ENCODE measurements at places on chromosomes 1 and 21.

GRCh38 chr1:25608488-25609178 lies 8.0 kb upstream of the MAN1C1 start:
- peak; percentile 82 for DNase-seq

- DNase-seq, result no peak
Observed at GRCh38 chr1:117120774-117121588, 568 bp downstream of the TRIM45 start.

DNA sequence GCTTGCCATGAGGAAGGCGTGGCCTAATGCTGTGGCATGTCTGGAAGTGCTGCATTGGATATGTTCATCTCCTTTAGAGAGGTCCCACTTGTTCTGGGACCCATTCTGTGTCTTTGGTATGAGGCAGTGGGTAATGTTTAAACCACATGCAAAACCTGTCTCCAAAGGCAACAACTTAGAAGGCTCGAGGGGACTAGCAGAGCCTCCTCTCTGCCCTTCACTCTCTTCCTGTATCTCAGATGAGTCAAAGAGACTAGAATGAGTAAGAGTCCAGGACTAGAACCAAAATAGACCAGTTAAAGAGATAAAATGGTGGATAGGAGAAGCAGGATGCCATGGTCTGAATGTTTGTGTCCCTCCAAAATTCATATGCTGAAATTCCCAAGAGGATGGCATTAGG lies 220.8 kb upstream of the KIAA0040 start:
- no peak for DNase-seq

DNA sequence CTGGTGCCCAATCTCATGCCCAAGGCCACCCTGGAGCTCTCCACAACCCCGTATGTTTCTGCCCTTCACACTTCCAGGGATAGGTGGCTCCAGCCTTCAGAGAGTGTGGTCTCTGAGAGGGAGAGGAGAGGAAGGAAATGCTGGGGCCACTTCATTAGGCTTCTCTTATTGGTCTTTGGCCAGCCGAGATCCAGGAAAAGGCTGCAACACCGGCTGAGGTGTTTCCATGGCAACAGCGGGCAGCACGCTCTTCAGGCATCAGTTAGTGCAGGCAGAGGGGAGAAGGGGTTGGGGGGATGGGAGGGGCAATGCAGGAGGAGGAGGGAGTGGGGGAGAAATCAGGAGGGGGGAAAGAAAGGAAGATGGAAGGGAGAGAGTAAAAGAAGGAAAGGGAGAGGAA lies 275.1 kb upstream of the GJB5 start:
- DNase-seq, result no peak

DNA sequence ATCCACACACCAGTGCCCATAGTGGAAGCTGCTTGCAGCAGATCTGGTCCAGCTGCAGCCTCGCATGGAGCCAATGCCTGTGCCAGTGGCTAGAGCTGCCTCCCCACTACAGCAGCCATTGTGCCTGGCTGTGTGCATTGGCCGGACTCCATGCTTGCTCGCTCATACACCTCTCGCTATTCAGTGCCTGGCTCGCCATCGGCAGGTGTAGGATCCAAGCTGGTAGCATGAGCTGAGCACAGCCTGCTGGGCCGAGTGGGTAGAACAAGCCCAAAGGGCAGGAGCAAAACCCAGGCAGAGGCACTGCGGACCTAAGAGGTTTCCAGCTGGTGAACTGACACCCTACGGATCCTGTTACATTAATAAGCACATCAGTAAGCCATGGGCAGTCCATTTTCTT lies 1184.1 kb downstream of the AMY1C start:
- no peak for DNase-seq

- DNase-seq, result no peak
Observed at GRCh38 chr21:17044696-17045095, 468.1 kb upstream of the CXADR start.

- DNase-seq, result no peak
Observed at GRCh38 chr1:14794906-14795305, 196.4 kb downstream of the KAZN start.

DNA sequence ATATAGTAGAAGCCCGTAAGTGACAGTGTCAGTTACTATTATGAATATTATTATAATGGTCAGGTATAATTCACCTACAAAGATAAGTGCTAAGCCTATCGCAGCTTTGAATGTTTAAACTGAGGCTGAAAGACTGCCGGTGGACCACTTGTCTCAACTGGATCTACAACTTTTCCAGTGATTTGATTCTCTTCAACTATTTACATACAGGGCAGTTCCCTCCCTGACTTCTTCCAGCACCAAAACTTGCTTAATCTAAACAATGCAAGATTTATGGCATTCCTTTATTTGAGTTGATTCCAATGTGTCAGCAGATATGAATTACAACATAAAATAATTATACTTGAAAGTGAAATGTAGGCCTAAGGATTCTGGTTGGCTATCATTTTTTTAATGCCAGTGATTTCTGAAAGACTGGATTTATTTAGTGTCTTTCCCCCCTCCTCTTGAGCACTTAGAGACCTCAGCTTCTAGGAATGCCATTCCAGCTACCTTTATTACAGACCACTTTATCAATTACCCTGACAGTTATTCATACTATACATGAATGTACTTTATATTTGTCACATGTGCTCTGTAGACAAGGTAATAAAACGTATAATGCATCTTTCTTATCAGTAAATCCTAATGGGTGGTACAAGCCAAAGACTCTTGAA lies 153.3 kb upstream of the C8B start:
- DNase-seq, result peak; percentile 37

DNA sequence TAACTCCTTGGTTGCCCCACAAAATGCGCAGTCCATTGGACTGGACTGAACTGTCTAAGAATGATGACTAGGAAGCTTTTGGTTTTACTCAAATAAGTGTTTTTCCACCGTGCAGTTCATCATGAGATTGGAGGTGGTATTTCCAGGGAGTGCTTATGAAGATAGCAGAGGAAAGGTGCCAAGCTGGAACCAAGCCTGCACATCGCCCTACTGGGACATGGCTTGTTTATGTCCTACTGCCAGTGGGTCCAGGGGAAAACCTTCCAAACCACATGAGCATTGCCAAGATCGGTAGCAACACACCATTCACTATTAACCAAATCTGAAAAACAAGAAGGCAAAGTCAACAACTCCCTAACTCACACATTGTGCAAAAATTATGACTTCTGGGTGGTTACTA lies 54.7 kb upstream of the DSCAM start:
- no peak for DNase-seq

- no peak for DNase-seq
Observed at GRCh38 chr1:37325010-37325409, 149.4 kb upstream of the ZC3H12A start.

DNA sequence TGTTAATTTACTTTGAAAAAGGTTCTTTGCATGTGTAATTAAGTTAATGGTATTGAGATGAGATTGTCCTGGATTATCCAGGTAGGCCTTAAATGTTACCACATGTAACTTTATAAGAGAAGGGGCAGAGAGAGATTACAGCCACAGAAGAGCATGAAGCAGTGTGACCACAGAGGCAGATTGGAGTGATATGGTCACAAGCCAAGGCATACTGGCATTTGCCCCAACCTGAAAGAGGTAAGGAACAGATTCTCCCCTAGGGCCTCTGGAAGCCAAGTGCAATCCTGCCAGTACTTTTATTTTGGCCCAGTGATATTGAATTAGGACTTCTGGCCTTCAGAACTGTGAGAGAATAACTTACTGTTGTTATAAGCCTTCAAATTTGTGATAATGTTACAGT lies 23.0 kb downstream of the RNF2 start:
- no peak for DNase-seq

GRCh38 chr1:92346866-92347640 lies 48.2 kb downstream of the RPAP2 start:
- DNase-seq, result no peak

DNA sequence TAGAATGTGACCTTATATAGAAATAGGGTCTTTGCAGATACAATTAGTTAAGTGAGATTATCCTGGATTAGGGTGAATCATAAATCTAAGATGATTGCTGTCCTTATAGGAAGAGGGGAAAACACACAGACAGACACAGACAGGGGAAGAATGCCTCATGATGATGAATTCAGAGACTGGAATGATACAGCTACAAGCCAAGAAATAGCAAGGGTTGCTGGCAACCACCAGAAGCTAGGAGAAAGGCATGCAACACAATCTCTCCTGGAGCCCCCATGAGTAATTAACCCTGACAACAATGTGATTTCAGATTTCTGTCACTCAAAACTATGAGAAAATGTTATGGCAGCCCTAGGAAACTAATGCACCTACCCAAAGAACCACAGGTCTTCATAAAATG lies 19.1 kb upstream of the PPIH start:
- no peak for DNase-seq

DNA sequence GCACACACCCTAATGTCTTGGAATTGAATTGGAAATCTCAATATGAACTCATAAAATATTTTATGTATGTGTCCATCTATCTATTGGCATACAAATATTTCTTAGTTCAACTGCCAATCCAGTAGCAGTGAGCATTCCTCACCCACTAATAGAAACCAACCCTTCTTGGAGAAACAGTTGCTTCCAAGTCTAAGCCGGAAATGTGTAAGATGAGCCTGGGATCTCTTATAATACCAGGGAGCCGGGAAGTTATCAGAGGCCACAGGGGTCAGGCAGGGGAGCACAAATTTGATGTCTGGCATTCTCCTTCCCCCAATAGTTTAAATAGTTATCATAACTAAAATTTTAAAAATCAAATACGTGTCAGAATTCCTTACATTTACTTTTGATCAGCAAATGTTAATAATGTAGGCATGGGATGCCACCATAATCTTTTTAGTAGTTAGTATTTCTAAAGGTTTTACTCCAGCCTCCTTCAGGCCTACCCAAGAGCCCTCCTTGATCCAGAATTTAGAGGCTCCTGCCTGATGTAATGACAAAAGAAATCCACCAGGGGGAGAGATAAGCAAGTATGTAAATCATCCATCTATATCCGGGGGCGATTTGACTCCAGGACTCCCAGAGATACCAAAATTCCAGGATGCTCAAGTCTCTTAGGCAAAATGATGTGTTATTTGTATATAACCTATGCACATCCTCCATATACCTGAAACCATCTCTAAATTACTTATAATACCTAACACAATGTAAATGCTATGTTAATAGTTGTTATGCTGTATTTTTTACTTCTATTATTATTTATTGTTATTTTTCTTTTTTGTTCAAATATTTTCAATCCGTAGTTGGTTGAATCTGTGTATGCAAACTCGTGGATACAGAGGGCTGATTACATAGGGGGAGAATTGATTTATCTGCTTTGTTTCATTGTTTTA lies 218.7 kb upstream of the COA6 start:
- peak; percentile 66 for DNase-seq

- no peak for DNase-seq
Observed at GRCh38 chr1:222521299-222522104, 26.4 kb downstream of the HHIPL2 start.

- DNase-seq, result no peak
Observed at GRCh38 chr1:65952696-65953095, 160.0 kb downstream of the PDE4B start.

DNA sequence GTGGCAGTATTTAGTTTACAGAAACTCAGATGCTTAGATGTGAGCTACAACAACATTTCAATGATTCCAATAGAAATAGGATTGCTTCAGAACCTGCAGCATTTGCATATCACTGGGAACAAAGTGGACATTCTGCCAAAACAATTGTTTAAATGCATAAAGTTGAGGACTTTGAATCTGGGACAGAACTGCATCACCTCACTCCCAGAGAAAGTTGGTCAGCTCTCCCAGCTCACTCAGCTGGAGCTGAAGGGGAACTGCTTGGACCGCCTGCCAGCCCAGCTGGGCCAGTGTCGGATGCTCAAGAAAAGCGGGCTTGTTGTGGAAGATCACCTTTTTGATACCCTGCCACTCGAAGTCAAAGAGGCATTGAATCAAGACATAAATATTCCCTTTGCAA lies 59.7 kb upstream of the ZNF326 start:
- DNase-seq, result no peak

DNA sequence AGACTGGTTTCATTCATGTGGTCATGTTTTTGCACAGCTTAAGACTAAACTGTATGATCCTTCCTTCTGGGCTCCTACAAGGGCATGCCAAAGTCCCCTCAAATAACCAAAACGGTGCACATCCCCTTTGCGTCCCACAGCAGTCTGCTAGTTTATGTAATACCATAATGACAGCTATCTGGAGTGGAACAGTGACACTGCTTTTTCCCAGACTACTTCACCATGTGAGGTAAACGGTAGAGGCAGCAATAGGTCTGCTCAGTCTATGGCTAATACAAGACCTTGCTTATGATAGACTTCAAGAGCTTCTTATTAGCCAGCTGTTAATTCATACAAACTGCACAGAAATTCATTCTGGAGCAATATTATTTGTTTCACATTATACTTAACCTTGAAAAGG lies 395.5 kb downstream of the SMYD3 start:
- DNase-seq, result no peak

DNA sequence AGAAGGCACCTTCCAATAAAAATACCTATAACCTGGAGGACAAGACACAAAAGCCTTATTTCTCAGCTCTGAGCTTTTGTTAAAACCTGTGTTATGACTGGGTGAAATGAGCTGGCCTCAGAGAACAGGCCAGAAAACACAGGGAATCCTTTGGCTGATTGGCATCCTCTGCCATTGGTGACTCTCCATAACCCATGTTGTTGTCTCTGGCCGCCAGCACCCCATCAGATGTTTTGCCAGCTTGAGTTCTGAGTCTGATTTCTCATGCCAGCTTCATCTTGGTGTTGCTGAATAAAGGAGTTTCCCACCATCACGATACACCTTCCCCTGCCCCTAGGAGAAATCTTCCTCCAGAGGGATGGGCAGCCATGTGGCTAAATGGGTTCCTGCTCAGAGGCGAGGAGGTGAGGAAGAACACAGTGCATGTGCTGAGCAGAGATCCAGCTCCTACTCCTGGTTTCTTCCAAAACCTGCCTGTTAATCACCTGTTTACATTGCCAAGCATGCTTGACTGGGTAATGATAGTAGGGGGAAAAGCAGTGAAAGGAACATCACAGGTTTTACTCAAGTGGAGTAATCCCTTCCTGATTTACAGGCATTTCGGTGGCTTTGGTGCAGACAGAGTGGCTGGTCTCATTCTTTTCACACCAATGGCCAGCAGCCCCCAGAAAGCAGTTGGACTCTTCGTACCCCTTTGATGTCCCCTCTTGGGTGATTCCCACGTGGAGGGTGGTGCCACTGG lies 109.8 kb downstream of the ROR1 start:
- DNase-seq, result no peak

DNA sequence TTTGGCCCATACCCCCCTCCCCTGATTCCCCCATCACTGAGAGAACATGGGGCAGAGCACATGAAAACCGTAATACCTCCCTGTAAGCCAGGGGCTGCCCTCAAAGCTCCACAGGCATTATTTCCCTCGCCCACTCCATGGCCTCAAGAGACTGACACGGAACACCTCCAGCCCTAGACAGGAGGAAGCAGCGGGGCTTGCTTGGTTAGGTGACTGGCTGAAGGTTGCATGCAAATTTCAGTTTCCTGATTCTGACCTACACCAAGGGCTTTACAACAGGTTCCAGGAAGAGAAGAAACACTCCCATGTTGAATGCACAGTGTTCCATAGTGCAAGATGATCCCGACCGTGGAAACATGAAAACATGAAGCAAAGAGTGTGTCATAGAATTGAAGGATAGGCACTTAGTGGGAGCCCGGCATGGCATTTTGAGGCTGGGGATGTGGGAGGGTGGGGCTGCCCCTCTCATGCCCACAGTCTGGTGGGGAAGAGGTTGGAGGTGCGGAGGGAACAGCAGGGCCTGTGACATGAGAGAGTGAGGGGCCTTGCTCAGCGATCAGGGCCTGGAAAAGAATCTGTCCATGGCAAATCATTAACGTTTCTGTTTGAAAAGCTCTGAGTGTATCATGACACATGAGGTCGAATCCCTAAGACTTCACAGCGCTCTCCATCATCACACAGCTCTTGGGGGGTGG lies 33.5 kb downstream of the GPR137B start:
- no peak for DNase-seq
